Tibial nerve (tissue), 4 donors: ENCODE measurements at places on chromosomes 13 and 19. TPM values are rescaled to one million over a fixed set of nuclear protein-coding genes. Genes with fewer than 3 reads are reported as not detected.

DNA sequence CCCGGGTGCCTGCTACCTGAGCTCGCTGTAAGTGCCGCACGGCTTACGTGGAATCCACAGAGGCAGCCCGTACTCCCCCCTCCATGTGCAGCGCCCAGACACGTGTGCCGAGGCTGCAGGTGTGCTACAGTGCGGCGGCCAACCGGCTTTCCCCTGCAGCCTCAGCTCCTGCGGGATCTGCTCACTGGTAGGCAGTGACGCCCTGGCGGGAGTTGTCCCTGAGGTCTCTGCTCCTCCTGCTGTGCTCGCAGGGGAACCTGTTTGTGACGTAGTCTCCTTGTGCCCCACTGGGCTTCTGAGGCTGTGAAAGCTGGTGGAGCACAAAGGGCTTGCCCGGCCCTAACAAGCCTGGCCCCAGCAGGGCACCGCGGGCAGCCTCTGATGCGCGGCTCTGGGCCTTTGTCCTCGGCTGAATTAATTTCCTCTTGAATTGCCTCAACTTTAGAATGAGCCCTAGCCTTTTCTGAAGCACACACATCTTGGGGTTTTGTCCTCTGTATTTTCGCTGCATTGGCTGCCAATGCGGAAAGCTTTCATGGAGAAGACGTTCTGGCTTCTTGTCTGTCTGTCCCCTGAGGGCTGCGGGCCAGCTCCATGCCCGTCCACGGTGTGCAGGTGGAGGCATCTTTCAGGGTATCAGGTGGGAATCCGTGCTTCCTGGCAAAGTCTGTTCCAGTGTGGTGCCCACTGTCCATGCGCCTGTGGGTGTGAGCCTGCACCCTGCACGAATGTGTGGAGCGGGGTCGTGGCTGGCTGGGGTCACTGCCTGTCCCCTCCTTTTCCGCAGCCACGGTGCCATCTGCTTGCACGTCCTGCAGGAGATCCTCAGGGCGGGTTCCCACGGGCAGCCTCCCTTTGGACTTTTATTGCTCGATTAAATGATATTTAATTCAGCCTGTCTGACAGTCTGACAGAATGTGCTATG is 77.3 kb upstream of the MCF2L start:
- DNase-seq: no peak

- DNase-seq: no peak
These were observed 586.8 kb upstream of the MIR17HG start for GRCh38 chr13:90760639-90761038.

GRCh38 chr19:13813147-13813546 is 17.9 kb downstream of the ZSWIM4 start:
- DNase-seq: no peak

- no peak for DNase-seq
These were observed 472.6 kb upstream of the KLHL1 start for GRCh38 chr13:70580825-70581224.

- DNase-seq: no peak
These were observed 24.3 kb upstream of the MYDGF start for GRCh38 chr19:4694211-4694987.

- DNase-seq: no peak
These were observed 10.4 kb downstream of the SHISA2 start for GRCh38 chr13:26041444-26041843.

- DNase-seq: no peak
These were observed 13.8 kb upstream of the ZNF846 start for GRCh38 chr19:9782338-9782737.

DNA sequence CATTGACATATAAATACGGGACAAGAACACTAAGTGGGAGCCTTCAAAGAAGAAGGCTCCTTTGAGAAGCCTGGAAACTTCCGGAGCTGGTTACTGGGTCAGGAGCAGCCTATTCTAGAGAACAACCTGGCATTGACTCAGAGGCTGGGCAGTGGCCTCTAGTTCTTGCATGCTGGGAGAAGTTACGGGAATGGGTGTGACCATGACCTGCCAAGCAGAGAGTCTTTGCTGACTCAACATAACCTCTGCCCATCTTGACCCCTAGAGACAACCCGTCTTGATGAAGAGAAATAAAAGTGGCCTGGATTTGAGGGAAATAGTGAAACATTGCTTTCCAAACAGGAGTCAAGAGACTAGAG is 21.0 kb downstream of the STARD13 start:
- DNase-seq: no peak

GRCh38 chr13:42148538-42148937 is 100.1 kb downstream of the DGKH start:
- DNase-seq: no peak

DNA sequence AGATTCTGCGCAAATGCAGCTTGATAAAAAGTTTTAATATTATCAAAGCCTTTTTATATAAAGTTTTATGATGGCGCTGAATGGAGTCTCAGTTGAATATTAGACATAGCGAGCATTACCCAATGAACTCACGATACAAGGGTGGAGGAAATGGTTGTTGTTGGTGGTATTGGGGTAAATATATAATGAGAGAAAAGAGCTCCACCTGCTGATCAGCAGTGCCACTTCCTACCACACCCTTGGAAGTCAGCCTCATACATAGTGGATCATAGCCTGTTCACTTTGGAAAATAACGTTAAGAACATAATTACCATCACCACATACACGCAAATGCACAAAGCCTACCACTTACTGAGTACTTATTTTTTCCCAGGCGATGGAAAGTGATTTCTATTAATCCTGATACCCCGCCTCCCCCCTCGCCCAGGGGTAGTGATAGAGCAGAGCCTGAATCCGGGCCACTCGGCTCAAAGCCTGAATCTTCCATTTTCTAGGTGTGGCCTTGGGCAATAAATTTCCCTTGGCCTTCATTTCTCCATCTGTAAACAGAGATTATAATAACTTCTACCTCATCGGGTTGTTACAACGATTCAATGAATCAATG is 358.3 kb downstream of the KLF5 start:
- DNase-seq: no peak

- no peak for DNase-seq
These were observed 43.9 kb downstream of the SLC10A2 start for GRCh38 chr13:103022336-103022735.

- DNase-seq: no peak
These were observed 8.6 kb upstream of the MYCBP2 start for GRCh38 chr13:77335543-77335942.

GRCh38 chr13:87089391-87089790 is 581.8 kb upstream of the SLITRK5 start:
- no peak for DNase-seq

DNA sequence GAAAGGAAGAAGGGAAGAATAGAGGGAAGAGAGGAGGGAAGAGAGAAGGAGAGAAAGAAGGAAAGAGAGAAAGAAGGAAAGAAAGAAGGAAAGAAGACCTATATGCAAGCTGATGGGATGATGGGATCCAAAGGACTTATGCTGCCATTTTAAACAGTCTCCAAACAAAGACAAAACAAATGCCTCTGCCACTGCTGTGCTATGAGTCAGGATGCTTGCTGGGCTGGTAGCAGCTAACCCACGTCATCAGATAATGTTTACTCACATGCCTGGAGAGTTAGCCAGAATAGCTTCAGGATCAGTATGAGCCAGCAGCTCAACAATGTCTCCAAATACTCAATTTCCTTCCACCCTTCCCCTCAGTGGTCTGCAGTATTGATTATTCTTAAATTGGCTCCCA is 12.0 kb upstream of the ZNF274 start:
- DNase-seq: no peak

DNA sequence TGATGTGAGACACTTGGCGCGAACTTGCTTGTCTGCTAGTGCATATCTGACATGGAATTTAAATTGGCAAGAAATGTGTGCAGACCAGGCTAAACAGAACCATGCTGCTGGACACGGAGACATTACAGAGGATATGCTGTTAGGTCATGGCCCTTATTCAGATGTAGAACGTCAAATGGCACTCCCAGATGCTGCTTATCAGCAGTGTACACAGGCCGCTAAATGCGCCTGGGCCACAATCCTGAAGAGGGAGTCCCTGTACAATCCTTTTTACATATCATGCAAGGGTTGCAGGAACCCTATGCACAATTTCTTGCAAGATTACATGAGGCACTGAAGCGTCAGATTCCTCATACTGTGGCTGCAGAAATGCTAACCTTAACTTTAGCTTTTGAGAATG is 9.3 kb downstream of the ZNF350 start:
- no peak for DNase-seq

- DNase-seq: no peak
These were observed 989.9 kb downstream of the OLFM4 start for GRCh38 chr13:54018485-54018884.

DNA sequence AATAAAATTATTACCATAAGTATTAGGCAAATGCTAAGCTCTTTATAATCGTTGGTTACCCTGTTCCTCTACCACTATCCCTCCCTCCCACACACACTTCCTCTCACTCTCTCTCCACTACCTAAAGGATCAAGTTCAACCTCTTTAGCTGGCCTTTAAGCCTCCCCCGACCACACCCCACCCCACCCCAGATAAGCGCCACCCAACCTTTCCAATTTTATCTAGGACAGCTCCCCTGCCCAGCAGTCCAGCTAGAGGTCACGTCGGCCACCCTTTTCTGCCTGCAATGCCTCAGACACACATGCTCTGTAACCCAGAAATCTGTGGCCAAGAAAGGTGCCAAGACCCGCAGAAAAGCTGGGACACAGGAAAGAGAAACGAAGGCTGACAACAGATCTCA is 1.1 kb downstream of the LYPD4 start:
- DNase-seq: no peak

DNA sequence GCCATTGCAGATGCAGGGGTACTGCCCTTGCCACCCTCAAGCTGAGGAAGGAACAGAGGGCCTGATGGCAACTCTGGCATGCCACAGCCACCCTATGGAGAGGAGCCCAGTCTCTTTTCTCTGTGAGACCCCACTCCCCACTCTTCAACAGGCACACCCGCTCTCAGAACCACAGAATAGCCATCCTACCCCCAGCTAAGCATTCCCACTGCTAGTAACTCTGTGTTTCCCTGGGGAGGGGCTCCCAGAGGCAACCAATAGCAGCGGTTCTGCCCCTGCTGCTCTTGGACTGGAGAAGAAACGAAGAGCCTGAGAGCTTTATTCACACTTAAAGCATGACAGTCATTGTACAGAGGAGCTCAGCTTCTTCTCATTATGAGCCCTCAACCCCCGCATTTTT is 49.3 kb downstream of the UBL3 start:
- no peak for DNase-seq

- DNase-seq: no peak
These were observed 141.9 kb downstream of the SUCLA2 start for GRCh38 chr13:47859165-47859564.

- no peak for DNase-seq
These were observed 145.8 kb downstream of the SLC7A1 start for GRCh38 chr13:29449726-29450125.

DNA sequence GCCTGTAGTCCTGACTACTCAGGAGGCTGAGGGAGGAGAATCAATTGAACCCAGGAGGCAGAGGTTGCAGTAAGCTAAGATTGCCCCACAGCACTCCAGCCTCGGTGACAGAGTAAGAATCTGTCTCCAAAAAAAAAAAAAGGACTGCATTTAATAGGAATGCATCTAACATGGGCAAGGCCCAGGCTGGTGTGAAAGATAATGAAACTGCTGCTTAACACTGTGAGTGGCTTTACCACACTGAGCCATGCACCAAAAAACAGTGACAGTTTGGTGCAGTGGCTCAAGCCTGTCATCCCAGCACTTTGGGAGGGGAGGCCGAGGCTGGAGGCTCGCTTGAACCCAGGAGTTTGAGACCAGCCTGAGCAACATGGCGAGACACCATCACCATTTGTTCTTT is 8.6 kb downstream of the GTF2F1 start:
- no peak for DNase-seq

- no peak for DNase-seq
These were observed at the start of gene PHLDB3 for GRCh38 chr19:43504426-43505185. TSS of gene PHLDB3 (minus strand) at chr19:43504746. CDS start at chr19:43504118, 628 bp downstream.

GRCh38 chr19:10763828-10764339 is 46.0 kb downstream of the DNM2 start:
- no peak for DNase-seq

DNA sequence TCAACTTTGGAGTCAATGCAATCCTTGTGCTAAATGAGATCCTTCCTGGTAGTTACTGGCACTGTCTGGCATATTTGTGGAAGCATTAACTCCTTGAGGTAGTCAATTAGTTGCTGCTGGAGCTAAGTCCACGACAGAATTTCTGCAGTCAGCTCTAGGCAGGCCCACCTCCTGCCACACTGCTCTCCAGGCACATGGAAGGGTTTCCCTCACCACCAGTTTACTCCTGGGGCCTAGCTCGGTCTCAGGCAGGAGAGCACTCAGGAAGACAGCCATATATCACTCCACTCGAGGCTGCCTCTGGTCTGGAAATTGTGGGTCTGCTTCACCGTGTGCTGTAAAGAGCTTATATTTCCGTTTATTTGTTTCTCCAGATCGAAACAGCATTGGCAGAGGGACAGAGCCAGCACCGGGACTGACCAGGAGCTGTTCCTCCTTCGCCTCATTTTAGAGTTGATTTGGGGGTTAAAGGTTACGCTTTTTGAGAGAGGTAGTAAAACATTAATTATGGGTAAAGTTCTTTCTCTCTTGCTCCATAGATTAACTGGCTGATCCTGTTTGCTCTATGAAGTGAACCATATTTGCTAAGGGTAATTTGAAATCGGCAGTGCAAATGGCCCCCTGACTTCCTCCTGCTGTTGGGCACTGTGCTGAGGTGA is 20.6 kb upstream of the GTF3A start:
- no peak for DNase-seq

GRCh38 chr19:33442706-33443105 is 69.2 kb downstream of the CEBPG start:
- no peak for DNase-seq

Gene ZNF841
- total RNA-seq: 12.0 TPM

Gene S1PR2
- total RNA-seq: 11.6 TPM

Gene EDNRB
- total RNA-seq: 20.1 TPM

Gene ELANE
- 6.3 TPM for total RNA-seq

Gene ZSCAN4
- not detected for total RNA-seq

Gene FBXL12
- 40.2 TPM for total RNA-seq

Gene TMPRSS9
- total RNA-seq: not detected

Gene NAPSA
- total RNA-seq: not detected

Gene ZNF793
- 5.5 TPM for total RNA-seq

Gene LIG1
- total RNA-seq: 6.1 TPM

Gene FBN3
- 0.20 TPM for total RNA-seq

Gene APOC4
- total RNA-seq: not detected

Gene ZNF471
- 15.6 TPM for total RNA-seq

Gene RANBP3
- total RNA-seq: 79.5 TPM
